ENCODE measurements at places on chromosomes 1 and 21. TPM values are rescaled to one million over a fixed set of nuclear protein-coding genes. Genes with fewer than 3 reads are reported as not detected.

FCRL4 gene
- not detected for total RNA-seq

OLFM3 gene
- not detected for total RNA-seq

SERTAD4 gene
- total RNA-seq: not detected

DNA sequence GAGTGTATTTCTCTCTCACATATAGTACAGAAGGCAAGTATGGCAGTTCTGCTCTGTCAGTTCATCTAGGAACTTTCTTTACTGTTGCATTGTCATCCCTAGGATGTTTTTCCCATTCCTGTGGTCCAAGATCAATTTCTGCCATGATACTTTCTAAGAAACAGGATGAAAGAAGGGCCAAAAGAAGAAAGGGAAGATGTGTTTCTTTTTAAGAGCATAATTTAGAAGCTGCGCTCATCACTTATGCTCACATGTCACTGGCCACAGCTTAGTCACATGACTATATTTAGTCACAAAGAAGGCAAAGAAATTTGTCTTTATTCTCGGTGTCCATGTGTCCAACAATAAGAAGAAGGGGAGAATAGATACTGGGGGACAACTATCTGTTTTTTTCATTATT, 7.0 kb upstream of the MAST2 start:
- DNase-seq: no peak

Data from CD4-positive, alpha-beta memory T cell (primary cell).